NCI-H1436 treated with DMSO at 0.1 percent for 48 hours (cell line): ENCODE measurements at places on chromosomes 2 and 18.

DNA sequence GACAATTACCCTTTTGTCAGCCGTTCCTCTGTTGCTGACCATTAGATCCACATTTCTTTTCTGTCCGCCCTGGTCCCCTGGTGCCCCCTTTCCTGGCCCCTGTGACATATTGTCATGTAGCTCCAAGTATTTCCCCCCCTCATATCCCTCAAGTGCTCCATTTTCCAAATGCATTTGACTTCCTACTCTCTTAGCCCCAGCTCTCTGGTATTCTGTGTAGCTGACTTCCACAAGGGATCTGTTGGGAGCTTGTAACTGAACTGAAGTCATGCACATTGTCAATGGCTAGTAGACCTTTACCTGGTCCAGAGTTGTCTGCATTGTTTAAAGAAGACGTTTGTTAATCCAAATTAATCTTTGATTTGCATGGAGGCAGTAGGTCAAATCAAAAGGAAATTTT lies 34.8 kb downstream of the LIPG start:
- DNase-seq = no peak

- DNase-seq = no peak
These were observed 44.9 kb downstream of the PARD6G start for GRCh38 chr18:80202264-80202998.

GRCh38 chr2:118003396-118003824 lies 10.5 kb downstream of the CCDC93 start:
- peak; percentile 35 for DNase-seq

DNA sequence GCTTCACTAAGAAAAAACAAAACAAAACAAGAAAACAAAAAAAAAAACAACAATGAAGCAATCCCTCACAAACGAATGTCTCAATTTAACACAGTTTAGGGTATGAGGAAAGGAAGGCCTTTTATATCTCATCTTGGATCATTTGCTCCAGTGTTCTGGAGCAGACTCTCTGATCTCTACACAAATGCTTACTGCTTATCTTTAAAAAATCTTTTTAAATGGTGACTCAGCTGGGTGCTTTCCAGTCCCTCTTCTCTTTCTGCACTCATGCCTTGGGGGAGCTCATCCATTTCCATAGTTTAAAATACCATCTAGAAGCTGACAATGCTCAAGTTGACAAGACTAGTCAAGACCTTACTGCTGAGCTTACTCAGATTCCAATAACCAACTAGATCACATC lies 56.2 kb downstream of the ETAA1 start:
- DNase-seq = no peak

DNA sequence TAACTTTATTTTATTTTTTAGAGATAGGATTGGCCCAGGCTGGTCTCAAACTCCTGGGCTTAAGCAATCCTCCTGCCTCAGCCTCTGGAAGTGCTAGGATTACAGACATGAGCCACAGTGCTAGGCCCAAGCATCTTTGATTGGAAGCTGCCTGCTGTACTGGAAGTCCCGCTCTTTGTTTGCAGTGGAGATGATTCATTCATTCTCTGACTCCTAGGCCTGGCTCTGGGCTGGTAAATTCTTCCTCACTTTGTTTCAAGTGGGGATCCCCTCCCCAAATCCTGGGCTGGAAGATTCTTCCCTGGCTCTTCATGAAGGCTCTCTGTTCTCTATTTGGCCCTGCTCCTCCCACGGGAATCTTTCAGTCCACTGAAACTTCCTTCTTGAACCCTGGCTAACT lies 81.9 kb downstream of the NEURL3 start:
- DNase-seq = no peak

- DNase-seq = no peak
These were observed 150.3 kb downstream of the SMAD7 start for GRCh38 chr18:48800466-48800865.

- DNase-seq = no peak
These were observed 862.4 kb upstream of the ACVR2A start for GRCh38 chr2:146982393-146982846.

- DNase-seq = no peak
These were observed 49.7 kb downstream of the CYRIA start for GRCh38 chr2:16615687-16616615.

GRCh38 chr2:205369813-205370212 lies 312.5 kb upstream of the NRP2 start:
- no peak for DNase-seq

- DNase-seq = no peak
These were observed 172.1 kb upstream of the GLI2 start for GRCh38 chr2:120563616-120564015.

- DNase-seq = no peak
These were observed 62.0 kb upstream of the NFU1 start for GRCh38 chr2:69499242-69499641.
